HuH-7.5 (cell line): ENCODE measurements at places on chromosomes 6 and 20.

DNA sequence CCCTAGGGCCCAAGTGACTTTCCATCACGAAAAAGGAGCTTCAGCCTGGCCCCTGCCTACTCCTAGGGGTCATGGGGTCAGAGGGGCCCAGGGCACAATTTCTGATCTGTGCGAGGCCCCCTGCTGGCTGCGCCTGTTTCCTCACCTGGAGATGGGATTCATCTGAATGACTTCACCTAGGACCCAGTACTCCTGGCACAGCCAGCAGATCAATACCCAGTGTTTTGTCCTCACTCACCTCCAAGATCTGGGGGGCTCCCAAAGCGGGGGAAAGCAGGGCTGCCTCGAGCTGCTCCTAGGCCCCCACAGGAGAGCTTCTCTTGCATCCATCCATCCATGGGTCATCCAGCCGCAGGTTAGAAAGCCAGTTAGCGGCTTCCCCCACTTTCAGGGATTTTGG, 33.8 kb downstream of the CD40 start:
- peak; percentile 71 for DNase-seq

DNA sequence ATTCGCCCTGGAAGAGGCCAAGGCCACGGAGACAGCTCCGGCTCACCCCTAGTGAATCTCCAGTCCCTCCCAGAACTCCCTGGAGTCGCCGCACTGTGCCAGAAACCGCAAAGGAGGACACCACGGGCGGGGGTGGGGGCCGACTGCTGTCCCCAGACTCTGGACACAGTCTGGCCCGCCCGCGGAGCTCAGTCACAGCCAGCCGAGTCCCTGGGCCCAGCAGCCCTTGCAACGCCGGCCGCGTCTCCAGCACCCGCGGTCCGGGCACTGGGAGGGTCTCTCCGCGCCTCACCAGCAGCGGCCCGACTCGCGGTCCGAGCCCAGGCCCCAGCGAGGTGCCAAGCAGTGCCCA, 518 bp downstream of the PEX6 start:
- DNase-seq, result peak; percentile 35

DNA sequence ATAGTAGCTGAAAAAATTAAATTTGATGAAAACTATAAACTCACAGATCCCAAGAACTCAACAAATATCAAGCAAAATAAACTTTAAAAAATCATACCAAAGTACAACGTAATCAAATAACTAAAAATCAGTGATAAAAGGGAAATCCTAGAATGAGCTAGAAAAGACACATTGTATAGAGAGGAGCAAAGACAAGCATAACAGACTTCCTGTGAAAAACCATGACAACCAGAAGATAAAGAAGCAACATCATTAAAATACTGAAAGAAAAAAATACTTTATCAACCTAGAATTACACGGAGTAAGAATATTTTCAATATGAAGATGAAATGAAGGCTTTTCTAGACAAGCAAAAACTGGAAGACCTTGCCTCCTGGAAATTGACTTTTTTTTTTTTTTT, 9.8 kb downstream of the MUC22 start:
- DNase-seq, result no peak

DNA sequence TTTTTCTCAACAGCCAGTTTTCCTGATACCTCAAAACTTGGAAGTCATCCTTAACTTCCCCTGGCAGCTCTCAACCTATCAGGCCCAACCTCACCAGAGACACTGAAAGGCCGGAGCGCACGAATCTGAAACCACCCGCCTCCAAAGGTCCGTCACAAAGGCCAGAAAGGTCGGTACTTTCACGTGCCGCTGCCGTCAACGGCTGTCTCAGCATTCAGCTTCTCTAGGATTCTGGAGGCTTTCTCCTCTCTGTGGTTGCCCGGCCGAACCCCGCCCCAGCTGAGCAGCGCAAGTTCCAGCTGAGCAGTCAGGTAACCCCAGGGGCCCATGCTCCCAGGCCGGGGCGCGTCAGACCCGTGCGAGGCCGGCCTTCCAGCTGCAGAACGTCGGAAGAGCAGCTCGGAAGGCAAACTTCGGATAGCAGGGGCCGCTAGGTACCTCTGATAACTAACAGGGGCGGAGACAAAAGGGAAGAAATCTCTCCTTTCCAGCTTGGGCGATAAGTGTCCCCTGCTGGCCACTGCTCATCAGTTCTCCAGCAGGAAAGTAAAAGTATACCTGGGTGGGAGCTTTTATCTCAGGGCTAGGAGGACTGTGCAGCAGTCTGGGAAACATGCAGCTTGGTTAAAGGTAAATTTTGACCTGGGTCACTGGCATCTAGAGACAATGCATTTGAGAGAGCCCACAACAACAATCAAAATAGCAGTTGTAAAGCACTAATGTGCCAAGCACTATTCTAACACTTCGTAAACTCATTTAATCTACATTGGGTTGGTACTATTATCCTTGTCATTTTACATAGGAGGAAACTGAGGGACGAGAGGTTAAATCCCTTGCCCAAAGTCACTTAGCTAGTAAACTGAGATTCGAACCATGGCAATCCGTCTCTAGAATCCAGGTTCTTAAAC, 16.1 kb downstream of the ZSCAN12 start:
- peak; percentile 60 for DNase-seq

- no peak for DNase-seq
These were observed 41.6 kb upstream of the ARMC2 start for GRCh38 chr6:108806665-108807064.

DNA sequence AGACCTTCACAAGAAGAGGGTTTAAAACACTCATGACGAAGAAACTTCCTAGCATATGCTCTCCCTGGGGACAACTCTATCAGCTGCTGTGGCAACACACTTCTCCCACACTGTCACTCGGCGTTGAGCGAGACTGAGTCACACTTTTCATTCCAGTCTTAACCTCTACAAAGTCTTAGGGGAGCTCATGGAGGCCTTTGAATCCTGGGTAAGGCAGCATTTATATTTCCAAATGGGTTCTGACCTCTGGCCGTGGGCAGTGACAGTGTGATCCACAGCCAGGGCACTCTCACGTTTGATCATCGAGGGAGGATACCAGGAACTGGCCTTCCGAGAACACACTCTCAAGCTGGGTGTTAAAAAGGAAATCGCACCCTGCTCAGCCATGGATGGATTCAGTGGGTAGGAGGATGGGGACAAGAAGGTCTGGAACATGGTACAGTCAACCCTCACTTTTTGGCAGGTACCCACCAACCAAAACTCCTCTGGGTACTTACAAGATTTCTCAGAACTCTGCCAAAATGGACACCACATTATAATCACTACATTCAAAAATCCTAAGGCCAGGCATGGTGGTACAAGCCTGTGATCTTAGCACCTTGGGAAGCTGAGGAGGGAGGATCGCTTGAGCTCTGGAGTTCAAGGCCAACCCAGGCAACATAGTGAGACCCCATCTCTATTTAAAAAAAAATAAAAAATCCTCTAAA, 19.6 kb downstream of the RRBP1 start:
- DNase-seq, result no peak

DNA sequence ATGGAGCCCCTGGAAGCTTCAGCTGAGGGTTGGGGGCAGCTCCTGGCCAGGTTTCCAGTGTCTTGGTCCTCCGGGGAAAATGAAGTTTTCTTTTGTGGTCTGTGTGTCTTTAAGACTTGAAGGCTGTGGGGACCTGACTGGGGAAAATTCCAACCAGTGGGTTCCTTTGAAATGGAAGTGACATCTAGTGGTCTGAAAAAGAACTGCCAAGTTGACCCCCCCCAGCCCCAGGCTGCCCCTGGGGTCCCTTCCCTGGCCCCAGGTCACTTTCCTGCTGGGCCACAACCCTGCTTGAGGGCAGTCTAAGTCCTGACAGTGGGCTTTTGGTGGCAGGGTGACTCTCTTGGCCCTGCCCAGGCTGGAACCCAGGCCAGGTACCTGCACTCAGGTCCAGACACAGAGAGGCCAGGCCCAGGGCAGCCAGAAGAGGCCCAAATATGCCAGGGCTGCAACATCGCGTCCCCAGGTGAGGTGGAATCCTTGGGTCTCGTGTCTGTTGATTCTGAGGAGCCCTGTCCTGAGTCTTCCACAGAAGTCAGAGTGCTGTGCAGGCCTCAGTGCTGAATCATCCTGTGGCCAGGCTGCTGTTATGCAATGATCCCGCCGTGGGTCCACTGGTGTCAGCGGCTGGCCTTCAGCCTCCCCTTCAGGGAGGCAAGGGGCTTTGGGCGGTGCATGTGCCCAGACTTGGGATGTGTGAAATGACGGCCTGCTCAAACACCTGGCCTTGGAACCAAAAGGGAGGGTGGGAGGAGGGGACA, 68.4 kb downstream of the VEGFA start:
- DNase-seq, result peak; percentile 46

GRCh38 chr6:121581327-121581726, 145.9 kb downstream of the GJA1 start:
- DNase-seq, result no peak

DNA sequence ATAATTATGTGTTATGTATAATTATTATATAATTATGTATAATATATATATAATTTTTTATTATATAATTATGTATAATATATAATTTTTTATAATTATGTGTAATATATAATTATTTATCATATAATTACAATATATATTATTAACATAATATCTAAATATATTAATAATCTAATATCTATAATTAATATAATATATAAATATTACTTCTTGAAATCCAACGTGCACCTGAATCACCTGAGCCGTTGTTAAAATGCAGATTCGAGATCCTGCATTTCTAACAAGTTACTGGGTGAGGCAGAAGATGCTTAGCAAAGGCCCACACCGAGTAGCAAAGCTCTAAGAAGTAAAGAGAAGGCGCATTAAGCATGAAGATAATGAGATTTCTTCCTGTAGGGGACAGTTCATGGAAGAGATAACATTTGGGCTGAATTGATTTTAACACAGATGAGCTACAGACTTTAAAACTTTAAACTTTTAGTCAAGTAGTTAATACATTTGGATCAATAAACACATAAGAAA, 406.4 kb upstream of the PLCB4 start:
- DNase-seq, result no peak
